Thoracic aorta (tissue), 2 donors: ENCODE measurements at places on chromosomes 11 and 22. TPM values are rescaled to one million over a fixed set of nuclear protein-coding genes. Genes with fewer than 3 reads are reported as not detected.

C22orf23 gene
- not detected for total RNA-seq

GRCh38 chr11:3109921-3110706 is 52.9 kb upstream of the CARS1 start:
- peak; percentile 1 for DNase-seq

LMF2 gene
- total RNA-seq, result 87.6 TPM

SLC22A9 gene
- not detected for total RNA-seq

FBLN1 gene
- 587 TPM for total RNA-seq

- no peak for DNase-seq
Measured at GRCh38 chr22:46299101-46299500, 2.4 kb downstream of the GTSE1 start.

DDX10 gene
- 28.2 TPM for total RNA-seq

POU2AF2 gene
- not detected for total RNA-seq

OR56A1 gene
- not detected for total RNA-seq

DNA sequence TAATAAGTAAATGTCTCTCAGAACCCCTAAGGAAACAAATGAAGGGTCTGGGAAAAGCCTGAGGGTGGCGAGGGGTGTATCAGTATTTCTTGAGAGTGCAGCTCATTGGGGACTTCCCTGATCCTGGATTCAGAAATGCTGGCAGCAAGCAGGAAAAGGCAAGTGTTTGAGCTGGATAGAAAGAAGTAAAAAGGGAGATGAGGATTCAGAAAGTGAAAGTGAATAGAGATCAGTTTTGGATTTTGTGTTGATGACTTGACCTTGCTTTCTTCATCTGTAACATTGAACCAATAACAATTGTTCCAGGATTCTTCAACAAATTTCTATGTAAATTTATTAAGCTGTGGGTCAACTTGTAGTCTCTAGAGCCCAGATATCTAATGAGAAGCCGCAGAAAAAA is 66.9 kb upstream of the CTSC start:
- DNase-seq, result no peak

OR8G1 gene
- not detected for total RNA-seq
